ENCODE measurements at places on chromosomes 5 and 9.

- no peak for DNase-seq
Measured at GRCh38 chr9:109206670-109207069, 39.6 kb upstream of the FRRS1L start.

- DNase-seq, result peak; percentile 21
Measured at GRCh38 chr5:131186561-131187256, 16.0 kb downstream of the LYRM7 start.

DNA sequence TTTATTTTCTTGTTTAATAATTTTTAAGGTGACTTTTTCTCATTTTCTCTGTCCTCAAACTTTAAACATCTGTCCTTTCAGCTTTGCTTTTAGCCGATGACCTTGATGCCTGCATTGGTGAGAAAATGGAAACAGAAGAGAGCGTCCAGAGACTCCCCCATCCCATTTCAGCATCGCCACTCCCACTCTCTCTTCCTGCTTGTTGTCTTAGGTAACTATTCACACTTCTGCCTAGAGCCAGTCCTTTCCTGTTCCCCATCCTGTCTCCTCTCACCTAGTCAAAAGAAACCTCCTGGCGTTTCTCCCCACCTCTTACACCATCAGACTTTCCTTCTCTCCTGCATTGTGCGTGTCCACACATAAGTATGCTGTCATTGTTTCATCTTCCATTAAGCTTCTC is 124.6 kb downstream of the MAST4 start:
- DNase-seq, result no peak

- no peak for DNase-seq
Measured at GRCh38 chr9:107105784-107106183, 177.3 kb upstream of the RAD23B start.

DNA sequence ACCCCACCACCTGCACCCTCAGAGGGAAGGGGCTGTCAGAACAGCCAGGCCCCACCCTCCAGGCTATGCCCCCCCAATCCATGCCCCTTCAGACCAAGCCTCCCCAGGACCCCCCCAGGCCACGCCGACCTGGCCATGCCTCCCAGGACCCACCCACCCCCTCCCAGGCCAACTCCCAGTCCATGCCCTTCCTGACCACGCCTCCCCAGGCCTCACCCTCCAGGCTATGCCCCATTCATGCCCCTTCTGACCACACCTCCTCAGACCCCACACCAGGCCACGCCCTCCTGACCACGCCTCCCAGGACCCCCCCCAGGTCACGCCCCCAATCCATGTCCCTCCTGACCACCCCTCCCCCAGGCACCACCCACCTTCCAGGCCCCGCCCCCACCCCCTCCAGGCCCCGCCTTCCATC is 27.6 kb downstream of the TPPP start:
- DNase-seq, result no peak

- DNase-seq, result no peak
Measured at GRCh38 chr5:43570450-43571158, 13.7 kb upstream of the PAIP1 start.

DNA sequence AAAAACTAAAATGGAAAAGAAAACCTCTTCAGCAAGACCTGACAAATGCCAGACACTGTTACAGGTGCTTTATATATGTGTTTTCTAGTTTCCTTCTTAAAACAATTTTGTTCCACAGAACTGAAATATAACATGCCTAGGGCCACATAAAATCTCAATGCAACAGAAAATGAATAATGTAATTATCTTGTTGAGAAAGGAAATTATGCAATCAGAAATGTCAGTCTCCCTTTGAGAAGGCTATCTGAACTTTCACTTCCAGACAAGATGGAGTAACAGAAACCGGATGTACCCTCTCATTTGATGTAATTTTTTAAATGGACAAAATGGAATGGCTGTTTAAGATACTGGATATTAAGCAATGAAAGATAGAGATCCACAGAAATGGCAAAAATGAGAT is 79.2 kb downstream of the AGTPBP1 start:
- no peak for DNase-seq

DNA sequence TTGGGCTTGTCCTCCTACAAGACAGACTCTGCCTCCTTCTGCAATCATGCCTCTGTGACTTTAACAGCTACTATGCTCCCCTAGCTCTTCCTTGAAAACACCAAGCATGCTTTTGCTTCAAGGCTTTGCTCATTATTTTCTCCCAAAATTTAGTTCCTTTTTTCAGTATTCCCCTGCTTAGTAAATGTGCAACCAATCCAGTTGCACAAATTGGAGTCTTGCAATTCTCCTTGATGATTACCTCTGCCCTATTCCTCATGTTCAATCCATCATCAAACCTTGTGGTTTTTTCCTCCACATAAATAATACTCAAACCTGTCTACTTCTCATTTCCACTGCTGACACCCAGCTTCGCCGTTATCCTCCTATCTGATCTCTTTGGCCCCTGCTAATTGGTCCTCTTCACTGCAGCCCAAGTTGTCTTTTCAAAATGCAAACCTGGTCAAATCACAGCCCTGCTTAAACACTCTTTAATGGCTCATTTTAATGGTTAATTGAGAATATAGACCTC is 296.3 kb downstream of the CWC27 start:
- no peak for DNase-seq

DNA sequence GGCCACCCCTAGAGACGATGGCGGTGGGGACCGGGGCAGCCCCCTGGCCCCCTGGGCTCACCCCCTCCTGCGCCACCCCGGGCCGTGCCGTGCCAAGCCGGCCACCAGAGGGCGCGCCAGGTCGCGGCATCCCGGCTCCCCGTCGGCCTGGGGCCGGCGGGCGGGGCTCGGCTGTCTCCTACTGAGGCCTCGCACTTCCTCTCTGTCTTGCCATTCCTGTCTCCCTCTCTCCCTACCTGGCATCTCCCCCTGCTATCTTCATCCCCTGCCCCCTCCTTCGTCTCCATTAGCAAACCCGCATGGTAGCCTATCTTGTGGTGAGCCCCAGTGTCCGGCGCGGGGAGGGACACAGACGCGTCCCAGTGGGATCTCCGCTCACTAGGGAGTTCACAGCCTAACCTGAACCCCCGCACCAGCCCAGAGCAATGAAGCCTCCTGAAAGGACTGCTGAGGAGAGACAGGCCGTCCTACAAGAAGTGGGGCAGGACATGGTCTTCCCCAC is 29.8 kb upstream of the FABP6 start:
- peak; percentile 3 for DNase-seq

Data from SHP77 treated with DMSO at 0.1 percent for 48 hours (cell line).